Stimulated activated CD8-positive, alpha-beta memory T cell treated with anti-CD3 and anti-CD28 coated beads, Interleukin-2, amount 100 ng/mL, for 48 hours (primary cell): ENCODE measurements at places on chromosomes 2 and 18.

- DNase-seq = no peak
Observed at GRCh38 chr2:235378246-235378645, 115.6 kb upstream of the AGAP1 start.

DNA sequence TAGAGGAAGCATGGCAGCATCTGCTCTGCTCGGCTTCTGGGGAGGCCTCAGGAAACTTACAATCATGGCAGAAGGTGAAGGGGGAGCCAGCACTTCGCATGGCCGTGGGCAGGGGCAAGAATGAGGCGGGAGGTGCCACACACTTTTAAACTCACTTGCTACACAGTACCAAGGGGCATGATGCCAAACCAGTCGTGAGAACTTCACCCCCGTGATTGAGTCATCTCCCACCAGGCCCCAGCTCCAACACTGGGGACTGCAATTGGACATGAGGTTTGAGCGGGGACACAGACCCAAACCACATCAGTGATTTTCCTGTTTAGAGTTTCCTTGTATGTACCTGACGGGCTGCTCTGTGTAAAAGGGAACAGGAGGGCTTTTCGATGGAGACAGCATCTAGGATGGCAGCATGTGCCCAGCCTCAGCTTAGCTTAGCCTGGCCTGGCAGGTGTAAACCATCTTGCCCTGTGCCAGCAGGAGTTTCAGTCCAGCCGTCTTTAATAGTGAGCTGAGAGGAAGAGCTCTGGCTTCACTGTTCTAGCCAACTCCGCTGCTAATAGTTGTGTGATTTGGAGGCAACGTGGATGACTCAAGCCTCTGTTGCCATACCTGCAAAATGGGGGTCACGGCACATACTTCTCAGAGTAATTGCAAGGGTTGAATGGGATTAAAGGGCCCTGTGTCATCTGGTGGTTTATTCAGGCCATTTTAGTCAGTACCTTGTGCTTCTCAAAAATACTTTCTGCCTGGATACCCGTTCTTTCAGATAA, 101.8 kb downstream of the ASAP2 start:
- DNase-seq = no peak

GRCh38 chr2:156563994-156564753, 128.0 kb downstream of the GPD2 start:
- DNase-seq = no peak

GRCh38 chr2:52336951-52337350, 1305.0 kb upstream of the NRXN1 start:
- DNase-seq = no peak

DNA sequence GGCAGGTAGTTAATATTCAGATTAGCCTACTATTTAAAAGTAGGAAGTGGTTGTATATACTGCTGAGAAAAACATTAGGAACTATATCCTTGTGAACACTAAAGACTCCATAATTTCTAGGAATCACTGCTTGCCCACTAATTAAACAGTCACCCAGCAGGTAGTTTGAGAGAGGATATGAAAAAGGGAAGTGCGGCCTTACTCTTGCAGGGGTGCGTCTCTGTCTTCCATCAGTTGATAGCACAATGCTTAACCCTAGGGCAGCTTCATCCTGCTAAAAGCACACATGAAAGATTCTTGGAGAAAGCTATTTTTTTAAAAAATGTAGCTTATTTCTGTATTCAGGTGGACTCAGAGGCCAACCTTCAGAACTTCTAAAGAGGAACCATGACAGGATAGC, 53.1 kb upstream of the ATP5MC3 start:
- no peak for DNase-seq

- DNase-seq = peak; percentile 30
Observed at GRCh38 chr2:151410485-151410834, 758 bp downstream of the RIF1 start.

- DNase-seq = no peak
Observed at GRCh38 chr2:120579916-120580685, 155.6 kb upstream of the GLI2 start.

DNA sequence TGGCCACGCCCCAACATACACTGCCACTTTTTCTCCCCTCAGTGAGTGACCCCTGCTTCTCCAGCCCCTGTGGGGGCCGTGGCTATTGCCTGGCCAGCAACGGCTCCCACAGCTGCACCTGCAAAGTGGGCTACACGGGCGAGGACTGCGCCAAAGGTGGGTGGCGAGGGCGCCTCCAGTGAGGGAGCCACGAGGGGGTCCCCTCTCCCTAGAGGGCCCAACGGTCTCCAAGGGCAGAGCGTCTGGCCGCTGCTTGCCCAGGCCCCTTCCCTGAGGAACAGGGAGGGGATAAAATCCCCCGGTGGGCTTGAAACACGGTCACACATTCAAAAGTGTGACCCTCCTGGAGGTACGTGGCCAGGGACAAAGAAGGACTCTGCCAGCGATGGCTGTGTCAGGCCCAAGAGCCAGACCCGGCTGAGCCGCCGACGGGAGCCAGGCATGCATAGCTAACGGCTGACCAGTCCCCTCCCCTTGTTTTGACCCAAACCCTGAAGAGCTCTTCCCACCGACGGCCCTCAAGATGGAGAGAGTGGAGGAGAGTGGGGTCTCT, 37.2 kb downstream of the MTERF4 start:
- no peak for DNase-seq

DNA sequence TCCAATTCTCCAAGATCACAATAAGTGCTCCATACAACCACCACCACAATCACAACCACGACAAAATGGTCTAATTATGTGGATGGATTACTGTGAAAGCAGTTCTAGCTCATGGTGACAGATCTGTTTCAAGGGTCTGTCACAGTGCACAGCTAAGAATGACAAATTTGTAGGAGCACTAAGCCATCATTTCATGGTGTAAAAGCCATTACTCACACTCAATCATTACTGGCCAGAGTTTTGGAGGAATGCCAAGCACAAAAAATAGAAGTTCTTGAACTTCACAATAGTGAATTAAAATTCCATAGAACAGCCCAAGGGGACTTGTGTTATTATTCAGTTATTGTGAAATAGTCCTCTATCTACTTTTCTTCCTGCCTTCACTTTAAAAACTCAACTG, 2.3 kb downstream of the CPS1 start:
- DNase-seq = no peak

DNA sequence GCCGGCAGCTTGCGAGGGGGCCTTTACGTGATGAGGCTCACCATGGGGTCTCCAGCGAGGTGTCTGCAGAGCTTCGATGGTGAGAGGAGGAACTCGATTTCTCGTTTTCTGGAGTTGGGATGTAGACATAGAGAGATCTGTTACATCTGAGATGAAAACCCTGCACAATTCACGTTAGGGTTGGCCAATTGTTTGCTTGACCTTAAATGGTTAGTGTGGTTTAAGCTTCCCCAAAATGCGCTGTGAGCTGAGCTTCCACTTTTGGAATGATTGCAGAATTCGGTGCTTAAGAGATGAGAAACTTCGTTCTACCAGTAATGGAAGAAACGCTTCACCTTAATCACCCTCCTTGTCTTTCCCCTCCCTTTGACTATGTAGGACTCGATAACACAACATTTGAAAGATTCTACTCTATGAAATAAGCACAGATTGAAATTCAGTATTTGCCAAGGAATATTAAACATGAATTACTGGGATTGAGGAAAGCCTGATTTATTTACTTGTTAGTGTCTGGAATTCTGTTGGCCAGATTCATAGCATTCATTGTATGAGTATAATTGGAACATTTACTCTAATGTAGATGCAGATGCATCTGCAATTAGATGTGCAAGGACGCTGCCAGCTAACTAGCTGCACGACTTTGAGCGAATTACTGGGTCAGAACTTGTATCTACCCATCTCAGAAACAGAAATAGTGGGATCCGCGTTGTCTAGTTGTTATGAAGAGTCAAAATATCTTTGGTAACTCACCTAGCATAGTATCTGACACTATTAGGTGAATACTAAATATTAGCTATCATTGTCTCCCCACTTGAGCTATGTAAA, 1.6 kb upstream of the KLF7 start:
- no peak for DNase-seq

- DNase-seq = no peak
Observed at GRCh38 chr2:186755066-186755465, 61.2 kb downstream of the FAM171B start.

DNA sequence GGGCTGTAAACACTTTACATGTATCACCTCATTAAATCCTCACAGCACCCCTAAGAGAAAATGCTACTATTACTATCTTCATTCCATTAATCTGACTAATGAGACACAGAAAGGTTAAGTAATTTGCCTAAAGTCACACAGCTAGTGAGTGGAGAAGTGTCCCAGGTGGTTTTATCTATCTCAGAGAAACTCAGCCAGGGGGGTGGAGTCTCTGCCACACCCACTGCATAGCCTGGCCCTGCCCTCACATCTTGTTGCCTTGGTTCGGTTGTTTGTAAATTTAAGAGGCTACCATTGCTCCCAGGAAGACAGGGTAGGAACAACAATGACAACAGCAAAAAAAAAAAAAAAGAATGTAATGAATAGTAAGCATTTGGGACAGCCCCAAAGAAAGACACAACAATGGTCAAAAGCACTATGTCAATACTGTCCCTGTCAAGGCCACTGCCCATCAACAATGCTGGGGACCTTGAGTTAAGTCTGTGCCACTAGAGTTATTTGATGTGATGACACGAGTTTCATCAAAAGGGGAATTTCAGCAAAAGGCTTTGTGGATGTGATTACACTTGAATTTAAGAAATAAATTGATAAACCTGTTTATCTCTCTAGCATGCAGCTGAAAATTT, 17.5 kb downstream of the CYRIA start:
- no peak for DNase-seq

DNA sequence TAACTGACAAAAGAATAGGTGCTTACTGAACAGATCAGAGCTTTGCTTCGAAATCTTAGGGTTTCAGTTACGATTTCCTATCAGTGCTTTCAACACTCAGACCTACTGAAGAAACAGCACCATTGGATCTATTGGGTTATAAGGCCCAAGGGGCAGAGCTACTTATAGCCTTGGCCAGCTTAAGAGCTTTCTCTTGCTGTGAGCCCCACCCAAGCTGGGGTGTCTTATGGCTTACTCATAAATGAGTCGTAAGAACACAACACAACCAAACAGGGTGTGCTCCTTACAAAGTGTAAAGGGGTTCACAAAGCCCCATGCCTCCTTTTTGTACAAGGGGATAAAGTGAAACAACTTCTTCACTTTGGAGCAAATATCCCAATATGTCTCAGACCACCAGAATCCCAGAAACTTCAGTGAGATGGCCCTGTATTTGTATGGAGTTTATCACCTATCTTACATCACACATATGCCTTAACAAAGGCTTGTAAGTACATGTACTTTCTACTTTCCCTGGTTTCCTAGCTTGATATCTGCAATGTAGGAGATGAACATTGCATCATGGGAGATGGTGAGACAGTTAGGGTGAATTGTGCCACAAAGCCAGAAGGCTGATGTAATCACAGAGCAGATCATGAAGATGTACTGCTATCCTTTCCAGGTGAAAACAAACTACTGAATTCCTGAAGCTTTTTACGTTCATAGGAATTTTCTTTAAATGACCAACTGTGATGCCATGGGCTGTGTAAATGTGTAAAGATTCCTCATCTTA, 115.5 kb upstream of the GLI2 start:
- DNase-seq = no peak

DNA sequence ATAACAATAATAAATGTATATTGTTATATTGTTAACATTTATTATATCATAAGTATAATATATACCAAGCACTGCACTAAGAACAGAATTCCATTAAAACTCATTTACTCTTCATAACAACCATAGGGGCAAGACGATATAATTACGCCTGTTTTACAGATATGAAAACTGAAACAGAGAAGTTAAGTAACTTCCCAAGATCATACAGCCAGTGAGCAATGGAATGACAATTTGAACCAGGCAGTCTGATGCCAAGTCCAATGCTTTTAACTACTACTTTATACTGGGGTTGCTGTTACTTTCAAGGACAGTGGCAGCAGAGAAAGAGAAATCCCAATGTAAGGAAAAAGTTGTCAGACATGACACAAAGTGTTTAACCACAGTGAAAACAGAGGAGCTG, 338.8 kb upstream of the ID2 start:
- DNase-seq = no peak

DNA sequence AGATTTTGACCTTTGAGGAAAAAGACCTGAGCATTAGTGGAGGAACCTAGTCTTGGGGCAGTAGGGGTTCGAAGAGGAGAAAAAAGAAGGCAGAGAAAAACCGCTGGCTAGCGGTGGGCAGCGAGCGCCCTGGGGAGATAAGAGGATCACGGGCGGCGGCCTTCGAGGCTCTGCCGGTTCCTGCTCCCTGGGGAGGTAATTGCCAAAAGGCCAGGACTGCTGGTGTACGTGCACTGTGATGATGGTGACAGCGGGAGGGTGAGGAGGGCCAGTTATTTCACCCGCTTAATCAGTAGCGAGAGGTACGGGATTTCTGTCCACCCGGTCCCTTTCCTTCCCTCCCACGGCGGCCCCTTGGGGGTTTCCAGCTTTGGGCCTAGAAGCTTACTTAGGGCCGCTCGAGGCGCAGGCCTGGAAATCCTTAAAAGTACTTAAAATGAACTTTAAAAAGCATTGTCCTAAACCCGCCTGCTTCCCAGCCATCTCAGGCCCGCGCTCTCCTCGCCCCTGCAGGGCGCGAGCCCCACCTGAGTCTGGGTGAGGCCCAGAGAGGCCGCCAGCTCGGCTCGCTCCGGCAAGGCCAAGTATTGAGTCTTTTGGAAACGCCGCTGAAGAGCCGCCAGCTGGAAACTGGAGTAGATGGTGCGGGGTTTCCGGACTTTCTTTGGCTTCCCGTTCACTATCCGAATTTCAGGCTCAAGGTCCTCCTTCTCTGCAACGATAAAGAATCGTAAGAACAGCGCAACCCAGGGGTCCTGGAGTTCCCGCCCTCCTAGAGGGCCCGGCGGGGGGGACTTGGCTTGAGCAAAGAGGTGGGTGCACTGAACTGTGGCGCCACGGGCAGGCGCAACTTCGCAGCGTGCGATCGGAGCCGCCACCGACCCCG, 1.5 kb downstream of the DLX2 start:
- DNase-seq = no peak

DNA sequence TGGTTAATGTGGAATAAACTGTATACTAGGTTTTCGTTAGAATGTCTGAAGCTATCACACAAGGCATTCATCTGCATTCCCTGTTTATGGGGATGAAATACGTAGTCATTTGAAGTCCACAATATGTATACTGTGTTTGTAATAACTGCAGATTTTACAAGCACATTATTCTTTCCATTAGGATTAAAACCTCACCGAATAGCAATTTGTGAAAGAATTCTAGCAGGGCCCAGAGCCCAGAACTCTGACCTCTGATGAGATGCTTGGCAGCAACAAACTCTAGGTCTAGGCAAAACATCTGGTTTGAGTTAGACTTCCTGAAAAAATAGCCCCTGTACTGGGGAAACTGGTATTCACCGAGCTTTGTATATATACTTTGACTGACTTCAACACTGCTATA, 158.2 kb downstream of the SRBD1 start:
- no peak for DNase-seq

GRCh38 chr2:73697606-73698005, 39.5 kb downstream of the TPRKB start:
- DNase-seq = no peak
